Camera-type eye (tissue), 1 donor: ENCODE measurements at places on chromosomes 16 and 17. TPM values are rescaled to one million over a fixed set of nuclear protein-coding genes. Genes with fewer than 3 reads are reported as not detected.

The KIAA0513 gene
- 21.8 TPM for total RNA-seq

The INTS2 gene
- total RNA-seq: 36.6 TPM

The CDC42EP4 gene
- 157 TPM for total RNA-seq

The FOXK2 gene
- 43.0 TPM for total RNA-seq

The CCDC144A gene
- 8.4 TPM for total RNA-seq

The ACAP1 gene
- total RNA-seq: 6.2 TPM
